CD4-positive, CD25-positive, alpha-beta regulatory T cell (primary cell): ENCODE measurements at places on chromosomes 4 and X.
A peak's percentile ranks its signal among the peaks of the same experiment; 100 is the strongest.

- no peak for DNase-seq
- no peak overlapping the region for H3K27ac ChIP-seq
- H3K4me1 ChIP-seq, result no peaks in the 10 kb centered on the region
- H3K36me3 ChIP-seq, result no peaks in the 10 kb centered on the region
- no peak overlapping the region for H3K4me3 ChIP-seq
- H3K27me3 ChIP-seq, result no peaks in the 10 kb centered on the region
These were observed 133.3 kb upstream of the PJA1 start for GRCh38 chrX:69298466-69299140.

- no peaks in the 10 kb centered on the region for H3K27me3 ChIP-seq
- H3K27ac ChIP-seq, result no peak overlapping the region
- H3K36me3 ChIP-seq, result no peaks in the 10 kb centered on the region
- H3K4me1 ChIP-seq, result no peaks in the 10 kb centered on the region
- DNase-seq, result no peak
These were observed 12.8 kb downstream of the SLC6A14 start for GRCh38 chrX:116449156-116449555.

- no peaks in the 10 kb centered on the region for H3K27me3 ChIP-seq
- DNase-seq, result no peak
- no peaks in the 10 kb centered on the region for H3K4me1 ChIP-seq
- H3K27ac ChIP-seq, result no peak overlapping the region
- H3K36me3 ChIP-seq, result no peaks in the 10 kb centered on the region
These were observed 107.4 kb upstream of the SLC4A4 start for GRCh38 chr4:71231129-71232055.

- H3K36me3 ChIP-seq, result no peaks in the 10 kb centered on the region
- no peak for DNase-seq
- H3K27ac ChIP-seq, result no peak overlapping the region
- peaks cover 14% of the 10 kb centered on the region for H3K4me1 ChIP-seq
These were observed 81.7 kb downstream of the RTL5 start for GRCh38 chrX:72050011-72050410.

GRCh38 chr4:3512279-3512678 is 19.9 kb downstream of the LRPAP1 start:
- H3K27ac ChIP-seq, result no peak overlapping the region
- H3K4me1 ChIP-seq, result no peaks in the 10 kb centered on the region
- no peak overlapping the region for H3K4me3 ChIP-seq
- no peaks in the 10 kb centered on the region for H3K27me3 ChIP-seq

DNA sequence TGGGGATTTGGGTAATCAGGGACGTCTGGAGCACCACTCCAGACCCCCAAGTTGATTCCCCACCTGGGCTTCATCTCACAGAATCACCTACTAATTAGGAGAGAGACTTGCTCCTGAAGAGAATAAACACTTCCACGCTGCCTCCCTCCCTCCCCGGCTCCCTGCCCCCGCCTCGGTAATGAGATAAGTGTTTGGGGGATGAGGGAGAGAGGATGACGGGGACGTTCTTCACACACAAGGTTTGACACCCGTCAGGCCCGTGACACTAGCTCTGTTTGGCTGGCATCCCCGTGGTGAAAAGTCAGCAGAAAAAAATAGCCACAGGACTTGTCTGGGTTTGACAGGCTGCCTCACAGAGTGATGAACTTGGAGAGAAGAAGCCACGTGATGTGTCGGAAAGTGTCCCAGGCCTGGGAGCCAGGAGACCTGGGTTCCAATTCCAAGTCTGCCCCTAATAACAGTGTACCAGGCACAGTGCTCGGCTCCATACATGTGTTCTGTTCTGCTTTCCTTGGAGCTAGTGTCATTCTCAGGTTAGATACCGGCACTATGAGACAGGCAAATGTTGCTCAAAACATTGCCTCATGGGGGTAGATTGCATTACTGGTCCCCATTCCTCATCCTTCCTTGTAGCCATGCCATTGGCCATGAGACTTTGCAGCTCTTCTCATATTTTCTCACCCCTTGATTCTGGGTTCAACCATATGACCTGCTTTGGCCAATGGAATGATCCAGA is 578.0 kb downstream of the BCOR start:
- no peaks in the 10 kb centered on the region for H3K4me1 ChIP-seq
- no peak overlapping the region for H3K27ac ChIP-seq
- no peak for DNase-seq
- no peaks in the 10 kb centered on the region for H3K36me3 ChIP-seq
- H3K27me3 ChIP-seq, result no peaks in the 10 kb centered on the region

- H3K36me3 ChIP-seq, result peaks cover 2% of the 10 kb centered on the region
- DNase-seq, result peak; percentile 59
- peak overlapping the region; percentile 97 for H3K4me3 ChIP-seq
- peak overlapping the region; percentile 87 for H3K27ac ChIP-seq
These were observed 1.4 kb downstream of the ARHGEF6 start for GRCh38 chrX:136779346-136779781.

- no peaks in the 10 kb centered on the region for H3K27me3 ChIP-seq
- no peak overlapping the region for H3K4me3 ChIP-seq
- no peaks in the 10 kb centered on the region for H3K36me3 ChIP-seq
- no peak for DNase-seq
- H3K4me1 ChIP-seq, result no peaks in the 10 kb centered on the region
These were observed 86.9 kb upstream of the NWD2 start for GRCh38 chr4:37157476-37158167.

DNA sequence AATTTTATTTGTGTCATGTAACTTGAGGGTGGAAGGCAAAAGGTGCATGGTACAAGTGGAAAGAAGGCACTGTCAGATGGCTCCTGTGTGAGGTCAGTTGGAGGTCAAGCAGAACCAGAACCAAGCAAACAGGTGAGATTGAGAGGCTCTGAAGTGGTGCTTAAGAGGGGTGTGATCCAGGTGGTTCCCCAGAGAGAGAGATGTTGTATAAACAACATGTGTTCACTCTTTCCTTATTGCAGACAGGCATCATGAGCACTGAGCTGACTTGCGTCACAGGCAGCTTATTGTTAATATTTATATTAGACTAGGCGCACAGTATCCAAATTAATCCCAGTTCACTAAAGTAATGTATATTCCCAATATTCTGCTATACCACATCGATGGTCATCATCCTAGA is 56.8 kb downstream of the CXCL13 start:
- H3K4me1 ChIP-seq, result no peaks in the 10 kb centered on the region
- H3K27me3 ChIP-seq, result peaks cover under 1% of the 10 kb centered on the region
- DNase-seq, result no peak
- no peak overlapping the region for H3K27ac ChIP-seq
- H3K36me3 ChIP-seq, result no peaks in the 10 kb centered on the region

- no peaks in the 10 kb centered on the region for H3K36me3 ChIP-seq
- H3K4me3 ChIP-seq, result no peak overlapping the region
- H3K27me3 ChIP-seq, result no peaks in the 10 kb centered on the region
- DNase-seq, result no peak
- H3K27ac ChIP-seq, result no peak overlapping the region
These were observed 803.6 kb downstream of the RAPGEF2 start for GRCh38 chr4:159906517-159906916.

DNA sequence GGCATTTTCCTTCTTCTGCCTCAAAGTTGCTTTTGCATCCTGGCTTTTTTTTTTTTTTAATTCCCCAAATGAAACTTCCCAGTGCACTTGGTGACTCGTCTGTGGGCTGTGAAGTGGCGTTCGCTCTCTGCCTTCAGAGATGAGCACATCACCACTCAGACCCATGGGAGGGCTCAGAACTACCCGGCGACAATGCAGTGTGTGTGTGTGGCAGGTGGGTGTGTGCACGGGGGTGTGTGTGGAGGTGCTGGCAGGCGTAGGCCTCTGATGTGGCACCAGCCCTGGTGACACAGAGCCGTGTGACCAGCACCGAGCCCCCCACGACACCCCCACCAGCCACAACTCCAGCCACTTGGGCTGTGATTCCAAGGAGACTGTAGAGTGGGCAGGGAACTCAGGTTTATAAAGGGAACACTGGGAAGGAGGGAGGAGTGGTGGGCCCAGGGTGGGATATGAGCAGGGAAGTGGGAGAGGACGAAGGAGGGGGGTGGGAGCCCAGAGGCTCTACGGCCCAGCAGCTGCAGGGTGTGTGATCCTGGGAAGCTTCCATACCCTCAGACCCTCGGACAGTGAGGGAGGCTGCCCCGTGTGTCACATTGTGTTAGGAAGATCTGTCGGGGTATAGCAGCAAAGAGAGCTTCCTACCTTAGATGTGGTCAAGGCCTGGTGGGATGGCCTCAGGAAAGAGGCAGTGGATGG is 6.0 kb upstream of the WFS1 start:
- H3K36me3 ChIP-seq, result no peaks in the 10 kb centered on the region
- DNase-seq, result no peak
- peaks cover 7% of the 10 kb centered on the region for H3K27me3 ChIP-seq

GRCh38 chrX:119236623-119237561 is 807 bp downstream of the PGRMC1 start:
- H3K27me3 ChIP-seq, result no peaks in the 10 kb centered on the region
- H3K36me3 ChIP-seq, result peaks cover 4% of the 10 kb centered on the region
- DNase-seq, result peak; percentile 45
- peak overlapping the region; percentile 51 for H3K27ac ChIP-seq
- H3K4me3 ChIP-seq, result peak overlapping the region; percentile 77

GRCh38 chrX:28628120-28628519 is 40.9 kb downstream of the IL1RAPL1 start:
- H3K27me3 ChIP-seq, result no peaks in the 10 kb centered on the region
- H3K36me3 ChIP-seq, result no peaks in the 10 kb centered on the region
- H3K27ac ChIP-seq, result no peak overlapping the region
- H3K4me3 ChIP-seq, result no peak overlapping the region
- no peak for DNase-seq

- H3K27me3 ChIP-seq, result no peaks in the 10 kb centered on the region
- DNase-seq, result no peak
- H3K4me1 ChIP-seq, result no peaks in the 10 kb centered on the region
- no peak overlapping the region for H3K27ac ChIP-seq
- no peak overlapping the region for H3K4me3 ChIP-seq
These were observed 61.7 kb downstream of the SLIT2 start for GRCh38 chr4:20313237-20314030.

GRCh38 chrX:29531336-29531735 is 684.0 kb upstream of the MAGEB2 start:
- no peak for DNase-seq
- no peaks in the 10 kb centered on the region for H3K27me3 ChIP-seq
- no peak overlapping the region for H3K4me3 ChIP-seq
- H3K36me3 ChIP-seq, result no peaks in the 10 kb centered on the region

DNA sequence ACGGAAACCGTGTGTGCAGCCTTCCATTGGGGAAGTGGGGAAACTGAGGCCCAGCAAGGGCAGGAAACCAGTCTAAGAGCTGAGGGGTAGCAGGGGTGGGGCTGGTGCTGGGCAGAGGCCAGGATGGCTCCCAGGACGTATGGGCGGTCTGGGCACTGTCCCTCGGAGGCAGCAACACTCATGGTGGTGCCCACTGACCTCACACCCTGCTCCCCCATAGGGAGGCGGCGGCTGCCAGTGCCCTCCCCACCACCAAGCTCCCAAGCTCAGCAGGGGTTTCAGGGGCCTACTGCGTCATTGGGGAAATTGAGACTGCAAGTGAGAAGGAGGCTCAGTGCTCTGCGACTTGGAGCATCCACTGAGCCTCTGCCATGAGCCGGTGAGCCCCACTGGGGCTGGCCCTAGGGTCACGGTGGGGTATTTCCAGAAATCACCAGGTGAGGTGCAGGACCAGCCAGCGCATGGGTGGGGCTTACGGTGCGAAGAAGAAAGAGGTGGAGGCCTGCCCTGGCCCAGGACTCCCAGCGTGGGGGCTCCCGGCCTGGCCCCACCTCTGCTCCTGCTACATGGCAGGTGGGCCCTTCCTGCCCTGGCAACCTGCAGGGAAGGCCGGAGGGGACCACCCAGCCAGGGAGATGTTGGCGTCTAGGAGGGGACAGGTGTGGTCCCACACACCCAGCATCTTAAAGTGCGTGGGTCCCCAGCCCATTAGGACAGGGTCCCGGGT is 915 bp downstream of the MSANTD1 start:
- H3K4me1 ChIP-seq, result peaks cover 2% of the 10 kb centered on the region
- no peaks in the 10 kb centered on the region for H3K36me3 ChIP-seq
- H3K27ac ChIP-seq, result no peak overlapping the region
- no peak overlapping the region for H3K4me3 ChIP-seq
- H3K27me3 ChIP-seq, result no peaks in the 10 kb centered on the region

DNA sequence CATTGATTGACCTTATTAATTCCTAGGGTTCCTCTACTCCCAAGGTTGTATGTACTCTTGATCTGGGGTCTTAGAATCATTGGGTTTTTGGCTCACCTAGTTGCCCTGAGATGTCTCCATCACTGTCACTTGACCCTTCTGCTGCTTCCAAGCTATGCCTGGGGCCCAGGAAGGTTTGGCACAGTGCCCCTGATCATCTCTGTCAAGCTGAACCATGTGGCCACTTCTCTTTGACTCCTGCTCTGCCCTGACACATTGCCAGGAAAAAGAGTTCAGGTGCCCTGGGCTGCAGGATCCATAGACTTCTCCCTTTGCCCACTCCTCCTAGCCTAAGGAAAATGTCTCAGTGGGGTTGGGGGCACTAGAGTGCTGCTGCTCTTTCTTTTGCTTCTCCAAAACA is 3.9 kb upstream of the CHST7 start:
- no peak overlapping the region for H3K27ac ChIP-seq
- DNase-seq, result no peak
- H3K4me1 ChIP-seq, result peaks cover 22% of the 10 kb centered on the region
- H3K36me3 ChIP-seq, result no peaks in the 10 kb centered on the region
- no peak overlapping the region for H3K4me3 ChIP-seq

- peaks cover 13% of the 10 kb centered on the region for H3K36me3 ChIP-seq
- H3K27ac ChIP-seq, result no peak overlapping the region
- no peak overlapping the region for H3K4me3 ChIP-seq
- H3K4me1 ChIP-seq, result peaks cover 30% of the 10 kb centered on the region
These were observed 71.0 kb downstream of the PRSS12 start for GRCh38 chr4:118281611-118282442.

DNA sequence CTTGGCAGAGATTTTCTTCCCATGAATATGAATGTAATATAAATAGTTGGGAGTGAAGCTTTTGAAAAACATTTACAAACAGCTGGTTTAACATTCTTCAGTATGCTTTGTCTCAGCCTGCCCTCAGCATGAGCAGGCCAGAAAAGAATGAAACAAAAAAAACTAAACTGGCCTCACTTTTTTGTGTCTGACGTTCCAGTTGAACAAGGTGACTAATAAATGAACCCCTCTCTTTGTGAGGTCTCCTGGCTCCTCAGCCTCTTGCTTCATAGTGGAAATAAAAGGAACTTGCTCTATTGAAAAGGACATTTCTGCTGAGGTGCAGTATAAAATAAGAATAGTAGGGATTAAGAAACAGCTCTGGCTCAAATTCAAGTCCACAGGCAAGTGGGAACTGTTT is 9.4 kb downstream of the CHST7 start:
- no peaks in the 10 kb centered on the region for H3K27me3 ChIP-seq
- no peak for DNase-seq
- H3K27ac ChIP-seq, result no peak overlapping the region
- peaks cover 3% of the 10 kb centered on the region for H3K36me3 ChIP-seq
- peak overlapping the region; percentile 24 for H3K4me3 ChIP-seq

DNA sequence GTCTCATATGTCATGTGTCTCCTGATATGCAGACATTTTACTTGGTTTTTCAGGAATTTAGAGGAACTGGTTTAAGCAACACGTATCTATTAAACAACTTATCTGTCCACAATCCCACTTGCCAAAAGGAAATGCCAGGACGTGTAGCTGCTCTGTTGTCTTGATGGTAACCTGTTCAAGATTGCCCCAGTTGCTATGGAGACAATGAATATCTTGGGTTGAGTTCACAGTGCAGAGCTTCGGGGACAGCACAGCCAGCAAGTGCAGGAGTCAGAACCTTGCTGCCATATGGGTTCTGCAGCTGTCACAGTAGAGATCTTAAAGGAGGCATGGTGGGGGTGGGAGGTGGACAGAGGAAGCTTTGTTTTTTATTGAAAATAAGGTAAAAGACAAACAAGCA is 28.7 kb upstream of the FAM9B start:
- H3K36me3 ChIP-seq, result no peaks in the 10 kb centered on the region
- no peaks in the 10 kb centered on the region for H3K4me1 ChIP-seq
- H3K4me3 ChIP-seq, result no peak overlapping the region
- no peak for DNase-seq
